NCI-H2081 treated with DMSO at 0.1 percent for 48 hours (cell line): ENCODE measurements at places on chromosomes 7 and 10.

GRCh38 chr7:152399344-152399743 is 36.5 kb downstream of the KMT2C start:
- DNase-seq, result no peak

DNA sequence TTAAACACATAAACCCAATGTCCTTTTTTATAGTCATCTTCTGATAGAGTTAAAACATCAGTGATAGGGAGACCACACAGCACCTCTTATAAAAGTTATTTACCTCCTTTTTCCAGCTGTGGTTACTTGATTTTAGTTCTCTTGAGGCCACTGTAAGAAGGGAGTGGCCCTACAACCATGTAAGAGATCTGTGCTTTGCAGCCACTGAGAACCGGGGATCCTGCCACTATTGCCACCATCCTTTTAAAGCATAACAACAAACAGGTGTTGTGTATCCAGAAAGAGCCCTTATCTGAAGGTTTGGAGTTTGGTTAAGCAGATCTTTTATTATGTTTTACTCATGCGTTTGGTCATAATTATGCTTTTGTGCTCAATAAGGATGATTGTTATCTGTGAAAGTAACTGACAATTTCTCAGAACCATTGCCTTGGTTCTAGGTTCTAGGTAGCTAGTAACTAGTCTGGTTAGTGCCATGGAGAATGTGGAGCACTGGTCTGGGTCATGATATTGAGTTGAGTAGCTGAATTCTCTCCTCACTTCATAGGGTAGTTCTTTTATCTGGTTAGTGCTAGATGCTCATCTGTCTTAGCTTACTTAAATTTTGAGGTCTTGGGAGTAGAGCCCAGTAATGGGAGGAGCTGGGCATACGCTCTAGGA is 56.5 kb downstream of the ST7 start:
- DNase-seq, result no peak

- DNase-seq, result no peak
These were observed 63.3 kb downstream of the NOC3L start for GRCh38 chr10:94299417-94299816.

- no peak for DNase-seq
These were observed 969.7 kb downstream of the GATA3 start for GRCh38 chr10:9024210-9024609.

DNA sequence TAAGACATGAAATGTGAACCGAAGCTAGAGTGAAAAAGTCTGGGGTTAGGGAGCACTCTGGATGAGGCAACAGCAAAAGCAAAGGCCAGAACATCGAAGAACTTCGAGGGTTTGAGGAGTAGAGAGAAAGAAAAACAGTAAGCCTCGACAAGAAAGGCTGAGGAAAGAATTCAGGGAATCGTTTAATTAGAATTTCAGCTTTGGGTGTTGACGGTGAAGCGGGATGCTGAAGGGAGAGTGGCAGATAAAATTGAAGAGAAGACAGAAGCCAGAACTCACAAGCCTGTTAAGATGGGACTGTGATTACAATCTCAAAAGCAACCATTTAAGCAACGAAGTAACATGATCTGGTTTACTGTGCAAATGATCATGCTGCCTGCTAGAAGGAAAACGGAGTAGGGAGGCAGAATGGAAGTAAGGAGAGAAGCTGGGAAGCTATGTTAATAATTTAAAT is 2.1 kb downstream of the TRDMT1 start:
- DNase-seq, result no peak

DNA sequence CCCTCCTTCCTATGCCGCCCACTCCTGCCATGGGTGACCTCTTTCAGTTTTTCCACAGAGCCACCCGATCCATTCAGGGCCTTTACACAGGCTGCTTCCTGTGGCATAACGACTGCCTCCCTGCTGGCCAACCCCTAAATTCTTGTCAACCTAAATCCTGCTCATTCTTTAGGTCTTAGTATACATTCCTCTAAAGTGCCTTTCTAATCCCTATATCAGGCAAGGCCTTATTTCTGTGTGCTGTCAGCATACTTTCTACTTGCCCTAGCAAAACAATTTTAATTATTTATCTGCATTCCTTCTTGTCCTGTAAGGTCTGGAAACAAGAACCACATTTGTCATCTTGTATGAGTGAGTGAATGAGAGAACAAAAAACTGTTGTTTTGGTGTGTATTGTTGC is 132.4 kb downstream of the DNAH11 start:
- no peak for DNase-seq

- DNase-seq, result no peak
These were observed 24.6 kb upstream of the EIF4H start for GRCh38 chr7:74149603-74150002.

GRCh38 chr7:111232249-111233084 is 141.5 kb downstream of the LRRN3 start:
- DNase-seq, result no peak

DNA sequence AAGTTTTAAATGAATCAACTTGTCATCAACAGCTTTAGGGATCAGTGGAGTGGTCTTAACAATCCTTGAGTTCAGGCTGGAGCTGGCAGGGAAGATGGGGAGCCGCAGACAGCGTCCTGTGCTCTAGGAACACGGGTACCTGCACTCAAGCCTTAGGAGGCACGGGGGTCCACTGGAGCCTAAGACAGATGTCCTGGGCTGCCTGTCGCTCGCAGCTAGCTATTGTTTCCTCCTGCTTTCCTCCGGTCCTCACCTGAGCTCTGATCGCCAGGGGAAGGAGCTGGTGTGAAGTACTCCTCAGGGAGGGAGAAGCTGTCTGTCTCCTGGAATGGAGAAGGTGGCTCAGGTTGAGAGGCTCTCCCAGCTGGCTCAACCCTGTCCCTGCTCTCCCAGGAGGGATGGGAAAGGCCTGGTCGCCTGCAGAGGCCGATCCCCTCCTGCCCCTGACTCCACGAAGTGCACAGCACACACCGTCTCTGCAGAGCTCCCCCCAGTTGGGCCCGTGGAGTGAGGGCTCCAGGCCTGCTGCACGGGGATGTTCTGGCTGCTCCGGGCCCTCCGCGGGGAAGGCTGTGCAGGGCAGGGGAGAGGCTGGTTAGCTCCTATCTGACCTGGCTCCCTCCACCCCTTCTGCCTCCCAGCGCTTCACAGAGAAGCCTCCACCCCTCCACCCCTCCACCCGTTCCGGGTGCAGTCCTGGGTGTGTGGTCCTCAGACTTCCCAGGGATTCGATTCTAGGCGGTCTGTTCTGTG is 14.5 kb upstream of the PYROXD2 start:
- DNase-seq, result no peak

- no peak for DNase-seq
These were observed 18.9 kb downstream of the IFT22 start for GRCh38 chr7:101302641-101303101.

DNA sequence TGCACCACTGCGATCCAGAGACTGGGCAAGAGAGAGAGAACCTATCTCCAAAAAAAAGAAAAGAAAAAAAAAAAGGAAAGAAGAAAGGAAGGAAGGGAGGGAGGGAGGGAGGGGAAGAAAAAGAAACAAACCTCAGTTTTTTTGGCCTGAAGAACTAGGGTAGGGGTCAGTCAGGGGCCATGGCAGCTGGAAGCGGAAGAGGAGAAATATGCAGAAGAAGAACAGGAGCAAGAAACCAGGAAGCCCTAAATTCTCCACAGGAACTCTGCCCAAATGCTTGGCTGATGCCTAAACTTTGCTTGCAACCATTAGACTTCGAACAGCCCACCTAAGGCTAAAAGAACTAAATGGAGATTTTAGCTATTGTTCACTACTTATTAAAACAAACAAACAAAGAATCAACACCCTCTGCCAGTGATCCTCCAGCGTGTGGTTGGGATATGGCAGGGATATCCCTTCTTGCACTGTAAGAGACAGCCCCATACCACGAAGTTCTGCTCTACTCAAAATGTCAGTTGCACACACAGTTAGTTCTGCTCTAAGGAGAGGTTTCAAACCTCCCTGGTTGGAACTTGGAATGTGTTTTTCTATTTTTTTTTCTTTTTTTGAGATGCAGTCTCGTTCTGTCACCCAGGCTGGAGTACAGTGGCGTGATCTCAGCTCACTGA is 139.5 kb downstream of the FAM107B start:
- no peak for DNase-seq

DNA sequence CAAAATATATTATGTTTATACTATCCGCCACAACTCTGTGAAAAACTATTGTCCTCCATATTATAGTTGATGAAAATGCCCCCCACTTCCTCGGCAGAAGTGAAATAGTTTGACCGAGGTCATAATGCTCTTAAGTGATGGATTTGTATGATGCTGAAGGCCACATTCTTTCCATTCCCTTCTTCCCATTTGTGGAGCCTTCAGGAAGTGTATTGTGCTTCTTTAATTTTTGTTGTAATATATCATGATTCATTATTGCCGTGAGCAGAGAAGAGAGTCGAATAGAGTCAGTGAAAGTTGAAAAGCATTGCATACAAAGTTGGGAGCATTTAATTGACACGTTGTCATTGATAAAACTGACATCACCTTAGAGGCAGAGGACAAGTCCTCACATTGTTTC is 460.3 kb downstream of the SUGCT start:
- no peak for DNase-seq

DNA sequence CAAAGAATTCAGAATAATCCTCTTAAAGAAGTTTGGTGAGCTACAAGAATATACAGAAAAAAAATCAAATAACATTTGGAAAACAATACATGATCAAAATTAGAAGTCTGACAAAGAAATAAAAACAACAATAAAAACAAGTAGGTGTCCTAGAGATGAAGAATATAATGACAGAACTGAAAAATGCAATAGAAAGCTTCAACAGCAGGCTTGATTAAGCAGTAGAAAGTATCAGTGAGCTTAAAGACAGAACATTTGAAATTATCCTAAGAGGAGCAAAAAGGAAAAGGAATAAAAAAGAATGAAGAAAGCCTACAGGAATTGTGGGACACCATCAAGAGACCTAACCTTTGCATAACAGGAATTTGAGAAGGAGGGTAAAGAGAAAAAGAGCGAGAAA is 238.8 kb downstream of the ZEB1 start:
- DNase-seq, result no peak

DNA sequence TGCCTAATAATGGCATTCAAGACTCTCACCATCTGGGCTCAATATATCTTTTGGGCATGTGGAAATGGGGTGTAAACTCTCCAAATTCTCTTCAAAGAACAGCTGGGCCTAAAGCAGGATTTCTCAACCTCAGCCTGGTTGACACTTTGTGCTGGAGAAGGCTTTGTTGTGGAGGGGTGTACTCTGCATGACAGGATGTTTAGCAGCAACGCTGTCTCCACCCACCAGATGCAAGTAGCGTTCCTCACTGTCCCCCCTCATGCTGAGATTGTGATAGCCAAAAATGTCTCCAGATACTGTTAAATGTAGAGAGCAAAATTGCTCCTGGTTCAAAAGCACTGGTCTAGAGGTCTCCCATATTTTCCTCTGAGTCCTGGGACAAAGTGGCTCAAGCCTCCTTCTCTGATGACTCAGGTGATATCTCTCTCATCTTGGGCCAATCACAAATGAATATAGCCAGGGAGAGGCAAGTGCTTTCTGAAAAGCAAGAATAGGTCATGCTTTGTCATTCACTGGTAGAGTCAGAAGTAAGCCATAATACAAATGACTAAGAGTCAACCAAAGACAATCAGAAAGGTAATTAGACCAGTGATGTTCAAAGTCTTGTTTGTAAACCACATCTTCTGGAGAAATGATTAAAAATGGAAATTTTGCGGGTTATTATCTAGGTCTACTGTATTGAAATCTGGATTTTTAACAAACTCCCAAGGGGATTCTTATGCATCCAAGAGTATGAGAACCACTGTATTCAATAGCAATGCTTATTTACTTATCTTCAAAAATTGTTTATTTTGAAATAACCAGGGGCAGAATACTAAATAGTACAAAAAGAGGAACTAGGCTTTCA is 330.8 kb downstream of the PTEN start:
- no peak for DNase-seq

- DNase-seq, result no peak
These were observed 70.4 kb downstream of the ITIH5 start for GRCh38 chr10:7596356-7596755.

DNA sequence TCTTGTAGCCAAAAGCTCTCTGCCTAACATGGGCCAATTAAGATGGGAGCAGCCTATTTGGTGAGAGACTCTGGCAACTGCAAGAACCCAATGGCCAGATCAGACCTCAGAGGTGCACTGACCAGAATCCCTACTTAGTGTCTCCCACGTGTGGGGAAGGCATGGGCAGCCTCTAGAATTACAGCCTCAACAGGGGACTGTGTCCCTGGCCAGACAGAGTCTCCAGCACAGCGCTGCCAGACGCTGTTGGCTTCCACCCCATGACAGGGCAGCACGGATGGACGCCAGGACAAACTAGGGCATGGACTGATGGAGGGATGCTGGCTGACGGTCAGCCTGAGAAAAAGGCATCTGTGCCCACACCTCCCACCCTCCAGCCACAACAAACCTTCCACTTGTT is 729.3 kb upstream of the AUTS2 start:
- no peak for DNase-seq

DNA sequence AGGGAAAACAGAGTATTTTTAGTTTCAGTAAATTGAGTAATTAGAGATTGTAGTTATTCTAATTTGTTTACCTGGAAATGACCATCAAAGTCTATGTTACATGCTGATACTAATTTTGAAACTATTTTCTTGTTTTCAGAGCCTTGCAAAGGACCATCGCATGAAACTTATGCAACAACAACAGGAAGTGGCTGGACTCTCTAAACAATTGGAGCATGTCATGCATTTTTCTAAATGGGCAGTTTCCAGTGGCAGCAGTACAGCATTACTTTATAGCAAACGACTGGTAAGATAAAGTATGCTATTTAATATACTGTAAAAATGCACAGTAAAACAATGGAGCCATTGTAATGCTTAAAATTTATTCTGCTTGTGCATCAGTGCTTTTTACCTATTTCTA is 78.5 kb downstream of the TRIM24 start:
- DNase-seq, result no peak

- no peak for DNase-seq
These were observed 4.6 kb downstream of the GIGYF1 start for GRCh38 chr7:100689230-100690135.

- peak; percentile 39 for DNase-seq
These were observed 111.9 kb upstream of the RPA3 start for GRCh38 chr7:7830122-7830878.

- DNase-seq, result no peak
These were observed 21.1 kb downstream of the FAM53B start for GRCh38 chr10:124722798-124723783.

DNA sequence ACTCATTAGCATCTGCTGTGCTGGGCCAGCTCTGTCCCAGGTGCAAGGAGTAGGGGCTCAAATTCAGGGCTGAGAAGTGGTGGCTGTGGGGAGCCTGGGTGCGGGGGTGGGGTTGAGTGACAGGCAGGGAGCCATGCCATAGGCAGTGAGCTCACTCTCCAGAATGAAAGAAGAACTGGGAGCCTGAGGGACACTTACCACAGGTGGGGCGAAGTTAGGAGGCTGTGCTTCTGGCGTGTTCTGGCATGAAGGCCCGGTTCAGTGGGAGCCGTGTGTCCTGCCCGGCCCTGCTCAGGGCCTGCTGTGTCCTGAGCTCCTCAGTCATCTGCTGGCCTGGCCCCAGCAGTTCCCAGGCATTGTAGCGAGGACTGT is 62.5 kb downstream of the MKI67 start:
- DNase-seq, result no peak

- no peak for DNase-seq
These were observed 332.7 kb upstream of the MGMT start for GRCh38 chr10:129134371-129134770.

- DNase-seq, result no peak
These were observed 6.7 kb downstream of the LUC7L2 start for GRCh38 chr7:139366400-139366799.

- no peak for DNase-seq
These were observed 3.8 kb downstream of the POLM start for GRCh38 chr7:44078521-44078920.
